ENCODE measurements at places on chromosomes 7 and 10.
A peak's percentile ranks its signal among the peaks of the same experiment; 100 is the strongest.

- DNase-seq: peak; percentile 74
Measured at GRCh38 chr10:113960617-113961181, 83.0 kb upstream of the ADRB1 start.

GRCh38 chr7:72476608-72477305 lies 64.6 kb upstream of the CALN1 start:
- no peak for DNase-seq

DNA sequence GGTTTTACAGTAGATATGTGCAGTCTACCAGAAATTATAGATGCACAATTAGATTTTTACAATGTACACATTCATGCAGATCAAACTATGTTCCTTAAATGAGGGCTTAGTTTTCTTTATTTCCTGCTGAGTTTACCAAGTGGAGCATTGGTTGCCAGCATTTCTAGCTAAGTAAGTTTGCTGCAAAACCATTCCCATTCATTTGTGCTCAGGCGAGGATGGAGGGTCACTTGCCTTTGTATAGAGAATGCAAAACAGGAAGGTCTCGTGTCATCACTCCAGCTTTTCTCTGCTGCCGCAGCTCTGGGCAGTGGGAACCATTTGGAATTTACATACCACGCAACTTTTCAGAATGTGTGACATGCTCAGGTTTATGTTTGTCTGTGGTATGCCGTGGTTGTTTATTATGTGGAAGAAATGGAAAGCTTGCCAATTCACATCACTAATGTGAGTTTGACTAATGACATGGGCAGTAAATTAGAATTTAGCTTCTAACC lies 198.6 kb downstream of the TRIL start:
- no peak for DNase-seq

DNA sequence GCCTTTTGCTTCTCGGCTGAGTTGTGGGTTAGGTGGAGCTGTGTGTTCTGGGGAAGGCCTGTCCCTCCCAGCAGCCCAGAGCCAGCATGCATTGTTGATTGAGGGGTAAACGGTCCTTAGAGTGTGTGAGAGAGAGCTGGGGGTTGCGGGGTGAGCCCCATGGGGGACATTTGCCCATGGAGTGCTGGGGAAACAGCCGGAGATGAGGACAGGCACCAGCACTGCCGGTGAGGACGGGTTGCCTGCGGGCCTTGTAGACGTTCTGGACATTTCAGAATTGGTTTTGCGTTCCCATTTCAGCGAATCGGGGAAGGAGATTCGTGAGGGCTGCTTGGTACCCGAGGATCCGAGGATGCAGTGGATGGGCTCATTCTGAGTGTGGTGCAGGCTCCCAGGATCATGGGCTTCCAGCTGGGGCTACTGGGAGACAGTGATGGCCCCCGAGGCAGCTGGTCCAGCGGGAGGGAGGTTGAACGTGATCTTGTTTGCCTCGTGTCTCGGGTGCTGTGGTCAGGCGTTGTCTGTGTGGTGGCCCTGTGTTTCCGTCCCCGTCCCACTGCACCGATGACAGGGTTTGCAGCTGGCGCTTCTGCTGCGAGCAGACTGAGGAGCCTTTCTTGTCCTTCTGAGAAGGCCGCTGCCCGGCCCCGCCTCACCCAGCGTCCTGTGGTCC lies 113.9 kb downstream of the CYTH3 start:
- DNase-seq: no peak

GRCh38 chr7:37310327-37311080 lies 138.2 kb downstream of the ELMO1 start:
- DNase-seq: no peak

GRCh38 chr7:116365797-116366196 lies 133.7 kb upstream of the CAV2 start:
- no peak for DNase-seq

DNA sequence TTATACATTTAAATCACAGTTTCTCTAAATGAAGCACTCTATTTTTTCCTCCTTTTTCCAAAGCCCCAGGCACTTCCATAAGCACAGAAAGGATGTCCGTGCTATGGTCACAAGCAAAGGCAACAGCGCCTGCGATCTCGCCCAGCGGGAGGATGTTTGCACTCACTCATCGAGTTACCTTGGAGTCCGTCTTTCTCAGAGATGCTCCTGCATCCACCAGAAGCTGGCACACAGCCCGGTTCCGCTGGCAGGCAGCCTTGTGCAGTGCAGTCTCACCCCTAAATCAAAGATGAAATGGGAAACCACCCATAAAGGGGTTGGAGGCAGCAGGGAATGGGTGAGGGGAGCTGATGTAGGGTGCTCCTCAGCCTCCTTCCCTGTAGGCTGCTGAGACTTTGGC lies 51.9 kb upstream of the PTN start:
- DNase-seq: no peak

- no peak for DNase-seq
Measured at GRCh38 chr10:84407388-84408049, 79.1 kb downstream of the CCSER2 start.

DNA sequence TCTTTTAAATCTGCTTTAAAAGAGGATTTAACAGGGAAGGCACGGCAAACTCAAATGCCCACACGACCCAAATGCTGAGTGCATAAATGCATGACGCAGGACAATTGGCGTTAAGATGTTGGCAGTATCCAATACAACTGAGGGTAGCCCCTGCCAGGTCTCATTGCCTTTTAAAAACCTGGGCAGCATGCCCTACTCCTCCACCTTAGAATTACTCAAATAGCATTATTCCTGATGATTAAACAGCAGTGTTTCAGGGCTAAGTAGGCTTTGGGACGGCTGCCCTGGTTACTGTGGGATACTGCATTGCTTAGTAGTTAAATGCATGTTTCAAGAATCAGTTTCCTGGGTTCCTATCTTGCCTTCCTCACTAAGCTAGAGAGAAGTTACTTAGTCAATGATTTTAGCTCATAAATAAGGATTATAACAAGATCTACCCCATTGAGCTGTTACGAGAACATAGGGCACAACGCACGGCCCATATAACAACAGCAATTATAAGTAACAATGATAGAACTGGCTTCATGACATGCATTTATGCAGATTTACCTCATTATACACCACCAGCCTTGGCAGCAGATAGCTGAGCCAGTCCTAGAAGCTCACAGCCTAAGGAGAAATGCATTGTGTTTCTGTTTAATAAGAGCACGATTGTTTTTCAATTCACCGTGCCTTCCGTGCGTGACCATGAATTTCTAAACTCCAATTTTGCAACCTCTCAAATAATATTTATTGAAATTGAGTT lies 7.9 kb downstream of the TUBAL3 start:
- no peak for DNase-seq

- peak; percentile 69 for DNase-seq
Measured at GRCh38 chr7:92631850-92632487, 41.8 kb upstream of the FAM133B start.

DNA sequence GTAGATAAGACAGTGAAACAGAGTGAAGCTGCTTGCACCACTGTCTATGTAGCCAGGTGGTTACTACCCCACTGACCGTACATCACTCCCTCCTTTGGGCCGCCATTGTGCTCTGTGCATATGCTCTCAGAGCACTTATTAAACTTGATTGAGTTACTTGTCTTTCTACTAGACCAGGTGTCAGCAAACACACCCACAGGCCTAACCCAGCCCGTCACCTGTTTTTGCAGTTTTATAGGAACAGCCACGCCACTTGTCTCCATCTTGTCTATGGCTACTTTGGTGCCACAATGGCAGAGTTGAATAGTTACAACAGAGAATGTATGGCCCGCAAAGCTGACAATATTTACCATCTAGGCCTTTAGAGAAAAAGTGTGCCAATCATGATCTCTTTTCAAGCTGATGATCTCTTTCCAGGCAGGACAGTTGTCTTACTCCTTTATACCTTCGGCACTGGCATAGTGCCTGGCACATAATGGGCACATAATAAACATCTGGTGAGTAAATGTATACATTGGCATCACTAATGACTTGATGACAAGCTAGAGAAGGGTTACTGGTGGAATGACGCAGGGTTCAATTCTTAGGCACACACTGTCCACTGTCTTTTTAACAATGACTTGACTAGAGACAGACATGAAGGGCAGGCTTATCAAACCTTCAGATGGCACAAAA lies 36.7 kb downstream of the SORBS1 start:
- DNase-seq: no peak

GRCh38 chr10:99681553-99681952 lies 22.2 kb downstream of the ENTPD7 start:
- DNase-seq: no peak

- peak; percentile 62 for DNase-seq
Measured at GRCh38 chr10:114304571-114305421, 65.7 kb downstream of the VWA2 start.

GRCh38 chr10:78821052-78821451 lies 247.7 kb upstream of the ZMIZ1 start:
- no peak for DNase-seq

GRCh38 chr7:118152149-118152548 lies 31.8 kb upstream of the LSM8 start:
- DNase-seq: no peak

DNA sequence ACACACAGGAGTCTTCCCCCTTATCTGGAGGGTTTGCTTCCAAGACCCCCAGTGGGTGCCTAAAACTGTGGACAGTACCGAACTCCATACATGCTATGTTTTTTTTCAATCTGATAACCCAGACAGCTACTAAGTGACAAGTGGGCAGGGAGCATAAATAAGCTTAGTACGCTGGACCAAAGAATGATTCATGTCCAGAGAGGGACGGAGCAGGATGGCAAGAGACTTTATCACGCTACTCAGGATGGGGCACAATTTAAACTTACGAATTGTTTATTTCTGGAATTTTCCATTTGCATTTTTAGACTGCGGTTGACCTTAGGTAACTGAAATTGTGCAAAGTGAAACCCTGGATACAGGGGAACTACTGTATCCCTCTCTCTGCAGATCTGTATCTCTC lies 410.0 kb upstream of the MKI67 start:
- DNase-seq: no peak

GRCh38 chr10:43682956-43683355 lies 34.3 kb upstream of the ZNF32 start:
- no peak for DNase-seq

- DNase-seq: peak; percentile 68
Measured at GRCh38 chr7:155357573-155358041, 59.9 kb downstream of the INSIG1 start.
